Glutamatergic neuron (in vitro differentiated cells): ENCODE measurements at places on chromosomes 2 and 18. TPM values are rescaled to one million over a fixed set of nuclear protein-coding genes. Genes with fewer than 3 reads are reported as not detected.

IL36G gene
- total RNA-seq = not detected

SH3BP4 gene
- 59.3 TPM for total RNA-seq

PDCD1 gene
- total RNA-seq = not detected

SERPINB3 gene
- not detected for total RNA-seq

C2orf81 gene
- total RNA-seq = 3.7 TPM

SRBD1 gene
- total RNA-seq = 16.1 TPM

EMILIN1 gene
- 3.2 TPM for total RNA-seq

SERPINB11 gene
- total RNA-seq = not detected

SPC25 gene
- total RNA-seq = 7.1 TPM

MGAT4A gene
- 35.8 TPM for total RNA-seq

GRCh38 chr2:75019790-75020189 lies 61.3 kb downstream of the POLE4 start:
- DNase-seq = no peak

GRCh38 chr18:79720359-79720733 lies 40.7 kb downstream of the CTDP1 start:
- DNase-seq = no peak

DNA sequence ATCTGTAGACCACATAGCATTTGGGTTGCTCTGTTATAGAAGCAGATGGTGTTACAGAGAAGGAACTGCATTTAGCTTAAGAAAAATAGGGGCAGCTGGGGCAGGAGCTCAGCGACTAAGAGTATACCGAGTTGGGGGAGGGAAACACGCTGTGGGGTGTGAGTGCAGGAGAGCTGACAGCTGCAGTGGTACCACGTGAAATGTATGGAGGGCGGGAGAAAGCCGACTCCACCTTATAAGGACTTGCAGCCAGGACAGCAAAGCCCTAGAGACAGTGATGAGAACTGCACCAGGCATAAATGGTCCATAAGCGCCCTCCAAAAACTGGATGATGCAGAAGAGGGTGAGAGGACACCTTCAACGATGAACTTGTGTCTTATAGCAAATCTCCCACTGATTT lies 237.6 kb downstream of the PRKCE start:
- peak; percentile 65 for DNase-seq

DNA sequence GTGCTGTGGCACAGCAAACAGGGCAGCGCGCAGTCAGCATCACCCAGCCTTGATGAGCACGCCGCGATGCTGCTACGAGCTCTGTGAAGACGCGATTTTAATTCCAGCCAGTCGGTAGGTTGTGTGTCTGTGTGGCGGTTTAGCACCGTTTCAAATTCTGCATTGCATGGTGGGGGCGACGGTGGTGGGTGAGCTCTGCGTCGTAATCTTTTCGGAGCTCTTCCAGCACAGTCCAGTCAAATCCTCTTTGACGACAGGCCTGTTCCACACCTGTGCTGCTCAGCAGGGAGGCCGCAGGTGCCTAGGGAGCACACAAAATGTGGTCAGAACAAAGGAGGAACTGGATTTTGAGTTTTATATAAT lies 8.6 kb downstream of the ALLC start:
- no peak for DNase-seq

- DNase-seq = no peak
These were observed 117.3 kb upstream of the SERPINE2 start for GRCh38 chr2:224156436-224156835.

GRCh38 chr2:117232305-117232704 lies 582.2 kb upstream of the DDX18 start:
- DNase-seq = no peak

DNA sequence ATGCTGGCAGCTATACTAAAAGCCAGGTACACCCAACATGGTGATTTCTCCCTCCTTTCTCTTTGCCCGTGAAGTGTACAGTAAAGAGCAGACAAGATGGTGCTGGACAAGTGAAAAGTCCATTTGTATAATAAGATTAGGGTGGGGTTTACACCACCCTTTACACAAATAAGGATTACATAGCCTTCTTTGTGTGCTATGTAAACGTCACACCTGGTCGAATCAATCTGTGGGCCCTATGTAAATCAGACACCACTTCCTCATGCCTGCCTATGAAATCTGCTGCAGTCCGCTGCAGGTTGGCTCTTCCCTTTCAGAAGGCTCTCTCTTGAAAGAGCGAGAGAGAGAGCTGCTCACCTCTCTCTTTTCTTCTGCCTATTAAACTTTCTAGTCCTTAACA lies 1054.3 kb upstream of the SLC39A10 start:
- no peak for DNase-seq

GRCh38 chr18:26506012-26506411 lies 42.3 kb downstream of the KCTD1 start:
- DNase-seq = no peak

DNA sequence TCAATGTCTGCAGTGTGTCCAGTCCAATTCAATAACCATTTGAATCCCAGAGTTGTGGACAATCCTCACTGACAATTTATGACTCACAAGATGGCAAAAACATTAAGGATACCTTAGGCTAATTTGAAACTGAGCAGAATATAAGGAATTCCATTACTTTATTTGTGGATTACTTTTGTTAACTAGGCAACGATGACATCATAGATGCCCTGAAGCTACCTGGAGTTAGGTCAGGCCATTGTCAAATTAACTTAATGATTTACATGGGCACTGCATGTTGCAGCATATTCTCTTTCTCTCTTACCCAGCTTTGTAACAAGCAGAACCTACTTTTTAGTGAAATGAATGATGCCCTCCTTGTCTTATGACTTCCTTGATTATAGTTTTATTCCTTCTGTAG lies 100.0 kb upstream of the CDCA7 start:
- DNase-seq = no peak

DNA sequence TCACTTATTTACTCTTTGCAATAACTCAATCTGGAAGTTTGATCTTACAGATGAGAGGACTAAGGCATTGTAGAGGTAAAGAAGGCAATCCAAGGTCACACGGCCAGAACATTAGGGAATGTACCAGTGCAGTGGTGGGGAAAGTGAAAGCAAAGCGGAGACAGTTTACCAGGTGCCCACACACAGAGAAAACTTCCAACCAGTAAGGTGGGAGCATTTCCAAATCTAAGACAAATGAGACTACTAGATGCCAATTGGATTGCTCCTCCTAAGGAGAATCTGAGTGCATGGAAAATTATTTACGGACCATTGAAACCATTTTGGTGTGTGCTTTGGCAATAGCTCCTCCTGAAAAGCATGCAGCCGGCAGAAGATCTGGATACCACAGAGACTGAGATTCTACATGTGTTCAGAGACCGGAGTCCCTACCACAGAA lies 34.9 kb downstream of the SLC20A1 start:
- no peak for DNase-seq

DNA sequence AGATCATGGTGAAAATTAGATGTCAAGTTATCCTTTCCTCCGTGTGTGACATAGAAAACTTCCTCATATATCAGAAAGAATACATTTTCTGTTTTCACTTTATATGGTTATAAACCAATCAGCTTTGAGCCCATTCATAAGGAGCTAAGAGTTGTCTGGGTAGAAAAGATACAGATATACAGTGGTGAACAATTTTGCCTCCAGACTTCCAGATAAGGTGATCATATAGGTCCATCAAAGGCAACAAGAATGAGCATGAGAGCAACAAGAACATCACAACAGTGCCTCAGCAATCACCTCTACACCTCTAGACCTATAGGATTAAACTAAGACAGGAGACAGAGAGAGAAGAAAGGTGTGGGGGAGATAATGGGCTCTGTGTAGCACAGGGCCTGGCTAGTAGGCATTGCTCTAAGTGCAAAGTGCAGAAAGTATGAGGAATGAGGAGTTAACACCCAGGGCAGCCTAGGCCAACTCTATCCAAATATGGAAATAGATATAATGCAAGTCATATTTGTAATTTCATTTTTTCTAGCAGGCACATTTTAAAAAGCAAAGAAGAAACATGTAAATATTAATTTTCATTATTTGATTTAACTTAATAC lies 8.3 kb downstream of the TNP1 start:
- no peak for DNase-seq

DNA sequence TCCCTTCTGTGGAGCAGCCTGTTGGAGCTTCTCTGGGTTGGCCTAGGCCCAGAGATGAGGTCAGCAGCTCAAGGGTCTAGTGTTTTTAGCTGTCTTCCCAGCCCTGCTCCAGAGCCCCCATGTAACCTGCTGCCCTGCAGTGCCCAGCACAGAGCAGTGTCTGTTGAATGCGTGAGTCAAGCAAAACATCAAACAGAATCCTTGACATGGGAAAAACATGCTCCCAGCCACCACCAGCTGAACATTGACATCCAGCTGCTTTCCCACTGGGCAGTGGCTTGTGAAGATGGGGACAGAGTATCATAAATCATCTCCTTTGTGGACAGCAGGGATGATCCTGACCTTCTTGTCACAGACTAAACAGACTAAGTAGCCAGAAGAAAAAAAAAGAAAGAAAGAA lies 22.6 kb downstream of the IMPA2 start:
- DNase-seq = no peak

DNA sequence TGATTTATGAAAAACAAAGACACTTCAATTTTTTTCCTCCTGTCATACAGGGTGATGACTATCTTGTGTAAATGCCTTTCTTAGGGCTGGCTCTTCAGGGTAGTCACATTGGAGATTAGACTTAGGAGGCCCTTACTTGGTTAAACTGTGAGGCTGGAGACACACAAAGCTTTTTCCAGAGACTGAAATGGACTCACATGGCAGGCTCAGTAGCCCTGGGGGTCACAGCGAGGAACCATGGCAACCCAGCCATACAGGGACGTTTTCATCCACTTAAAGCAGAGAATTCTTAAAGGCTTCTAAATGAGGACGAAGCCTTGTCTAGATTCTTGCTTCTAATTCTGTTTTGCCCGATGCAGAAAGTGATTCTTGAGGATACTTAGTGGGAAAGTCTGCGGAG lies 57.3 kb upstream of the ZDBF2 start:
- DNase-seq = peak; percentile 20

- peak; percentile 56 for DNase-seq
These were observed 44.2 kb upstream of the PXDN start for GRCh38 chr2:1788478-1788959.

GRCh38 chr2:206225435-206226232 lies 48.8 kb upstream of the ZDBF2 start:
- no peak for DNase-seq

DNA sequence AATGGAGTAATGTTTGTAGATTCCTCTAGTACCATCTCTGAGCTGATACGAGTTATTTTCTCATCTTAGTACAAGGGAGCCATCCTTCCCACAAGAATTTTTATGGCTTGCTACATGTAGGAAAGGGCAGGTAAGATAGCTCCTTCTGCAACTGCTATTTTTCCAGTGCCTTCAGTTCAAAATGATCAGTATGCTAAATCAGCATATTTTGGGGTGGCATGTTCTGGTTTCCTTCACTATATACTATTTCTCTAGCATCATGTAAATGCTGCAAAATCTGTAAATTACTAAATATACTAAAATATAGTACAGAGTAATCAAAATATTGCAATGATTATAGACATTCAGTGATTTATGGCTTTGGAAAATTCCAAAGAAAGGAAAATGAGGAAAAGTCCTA lies 1230.0 kb upstream of the CHAC2 start:
- no peak for DNase-seq

DNA sequence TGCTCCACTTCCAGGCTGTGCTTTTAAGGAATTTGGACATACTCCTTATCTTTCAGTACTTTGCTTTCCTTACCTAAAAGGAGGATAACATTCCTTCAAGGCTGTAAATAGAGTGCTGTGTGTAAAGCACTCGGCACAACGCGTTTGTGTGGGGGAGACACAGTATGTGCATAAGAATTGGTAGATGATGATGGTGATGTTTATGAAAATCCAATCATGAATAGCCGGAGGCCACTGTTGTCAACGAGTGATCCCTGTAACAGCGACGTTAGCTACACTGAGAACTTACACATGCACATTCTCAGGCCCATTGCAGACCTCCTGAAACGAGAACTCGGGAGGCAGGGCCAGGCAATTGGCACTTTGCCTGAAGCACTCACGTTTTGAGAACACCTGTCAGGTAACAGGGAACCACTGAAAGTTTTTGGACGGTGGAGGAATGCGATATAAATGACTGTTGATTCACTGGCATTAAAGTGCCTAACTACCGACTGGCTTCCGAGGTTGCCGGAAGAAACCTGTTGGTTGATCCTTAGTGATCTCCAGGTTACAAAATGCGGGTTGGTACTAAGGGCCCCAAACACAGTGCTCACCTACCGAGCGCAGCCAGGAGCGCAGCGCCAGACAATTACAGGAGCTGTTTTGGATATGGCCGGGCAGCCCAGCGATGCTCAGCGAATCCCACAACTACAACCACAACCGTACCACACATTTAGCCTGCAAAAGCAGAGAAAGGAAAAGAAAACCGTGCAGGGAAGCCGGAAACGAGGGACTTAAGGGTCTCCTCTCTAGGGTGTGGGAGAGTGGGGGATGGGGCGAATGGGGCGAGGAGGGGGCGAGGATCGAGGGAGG lies 1.0 kb upstream of the MAP4K4 start:
- no peak for DNase-seq

DNA sequence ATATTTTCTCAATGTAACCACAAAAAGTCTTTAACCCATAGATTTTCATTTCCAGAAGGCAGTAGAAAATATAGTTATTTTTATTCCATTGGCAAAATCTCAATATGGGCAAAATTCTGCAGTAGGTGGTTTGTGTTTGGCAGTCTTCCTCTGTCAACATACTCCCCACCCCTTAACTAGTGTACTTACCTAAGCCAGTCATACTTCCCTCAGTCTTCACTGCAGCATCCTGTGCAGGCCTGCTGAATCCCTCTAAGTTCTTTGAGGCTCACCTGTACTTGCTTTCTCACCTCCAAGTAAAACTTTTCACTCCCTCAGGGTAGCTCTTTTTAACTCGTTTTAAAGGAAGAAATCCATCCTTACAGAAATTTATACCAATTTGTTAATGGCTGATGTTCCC lies 6.8 kb downstream of the CARF start:
- DNase-seq = no peak

DNA sequence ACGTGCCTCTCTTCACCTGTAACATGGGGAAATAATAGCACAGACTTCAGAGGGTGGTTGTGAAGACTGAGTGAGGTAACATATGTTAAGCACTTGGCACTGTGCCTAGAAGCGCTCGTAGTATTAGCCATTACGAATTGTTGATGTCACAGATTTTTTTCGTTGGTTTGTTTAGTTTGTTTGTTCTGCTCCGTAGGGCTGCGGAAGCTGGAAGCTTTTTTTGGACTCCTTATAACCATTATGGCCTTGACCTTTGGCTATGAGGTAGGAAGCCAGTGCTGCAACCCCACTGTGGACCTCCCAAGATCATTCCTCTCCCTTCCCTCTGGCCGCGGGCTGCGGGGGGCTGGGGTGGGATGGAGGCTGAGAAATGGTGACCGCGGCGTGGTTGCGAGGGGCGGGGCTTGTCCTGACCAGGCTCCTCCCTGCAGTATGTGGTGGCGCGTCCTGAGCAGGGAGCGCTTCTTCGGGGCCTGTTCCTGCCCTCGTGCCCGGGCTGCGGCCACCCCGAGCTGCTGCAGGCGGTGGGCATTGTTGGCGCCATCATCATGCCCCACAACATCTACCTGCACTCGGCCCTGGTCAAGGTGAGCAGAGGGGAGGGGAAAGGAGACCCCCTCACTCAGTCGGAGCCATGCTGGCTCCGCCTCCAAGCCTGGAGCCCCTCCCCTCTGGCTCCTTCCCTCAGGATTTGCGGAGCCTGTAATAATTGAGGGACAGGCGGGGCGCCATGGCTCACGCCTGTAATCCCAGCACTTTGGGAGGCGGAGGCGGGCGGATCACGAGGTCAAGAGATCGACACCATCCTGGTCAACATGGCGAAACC lies 5.5 kb downstream of the SLC11A1 start:
- no peak for DNase-seq
